ENCODE measurements at places on chromosomes 1 and 21.

DNA sequence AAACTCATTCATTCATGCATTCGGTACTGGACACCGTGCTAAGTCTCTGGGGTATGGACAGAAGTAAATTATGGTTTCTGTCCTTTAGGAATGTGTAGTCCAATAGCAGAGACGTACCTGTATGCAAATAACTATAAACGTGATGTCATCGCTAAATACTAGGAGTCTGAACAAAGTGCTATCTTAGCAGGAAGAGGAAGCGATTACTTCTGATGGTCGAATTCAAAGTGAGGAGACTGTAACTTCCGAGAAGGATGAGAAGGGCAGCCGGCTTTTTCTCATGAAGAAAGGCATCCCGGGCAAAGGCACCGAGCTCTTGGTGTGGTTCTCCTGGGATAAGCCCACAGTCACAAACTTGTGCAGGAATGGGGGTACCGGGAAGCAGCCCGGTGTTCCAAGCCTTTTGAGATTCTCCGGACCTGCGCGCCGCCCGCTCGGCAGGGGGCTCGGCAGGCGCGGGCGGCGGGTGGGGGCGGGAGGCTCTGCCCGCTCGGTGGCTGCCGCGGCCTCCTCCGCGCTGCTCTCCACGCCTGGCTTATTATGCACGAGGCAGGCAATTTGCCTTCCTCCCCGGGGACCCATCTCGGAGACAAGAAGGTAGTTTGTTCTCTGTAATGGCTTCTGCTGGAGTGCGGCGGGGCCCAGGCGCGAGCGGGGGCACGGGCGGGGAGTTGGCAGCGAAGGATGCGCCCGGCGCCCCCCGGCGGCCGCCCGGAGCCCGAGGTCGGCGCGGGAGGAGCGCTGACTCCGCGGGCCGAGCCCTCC, 67.5 kb upstream of the CD1D start:
- DNase-seq, result peak; percentile 21

DNA sequence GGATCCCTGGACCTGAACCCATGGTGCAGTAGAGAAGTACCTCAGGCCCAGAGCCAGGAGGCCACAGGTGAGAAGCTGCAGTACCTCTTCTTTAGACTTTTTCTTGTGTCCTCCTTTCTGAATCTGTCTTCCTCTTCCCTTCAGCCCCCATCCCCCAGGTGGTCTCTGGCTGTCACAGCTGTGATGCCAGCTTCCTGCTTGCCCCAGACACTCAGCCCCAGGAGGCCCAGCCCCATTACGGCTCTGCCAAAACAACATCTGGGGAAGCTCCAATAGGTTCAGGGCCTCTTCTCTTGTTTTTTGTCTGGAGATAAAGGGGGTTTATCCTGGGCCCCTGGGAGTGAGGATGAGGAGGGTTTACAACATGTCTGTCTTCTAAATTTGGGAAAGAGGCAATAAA, 9.5 kb upstream of the BTG2 start:
- DNase-seq, result no peak

- DNase-seq, result no peak
Observed at GRCh38 chr21:41589620-41590175, 81.7 kb upstream of the TMPRSS2 start.

DNA sequence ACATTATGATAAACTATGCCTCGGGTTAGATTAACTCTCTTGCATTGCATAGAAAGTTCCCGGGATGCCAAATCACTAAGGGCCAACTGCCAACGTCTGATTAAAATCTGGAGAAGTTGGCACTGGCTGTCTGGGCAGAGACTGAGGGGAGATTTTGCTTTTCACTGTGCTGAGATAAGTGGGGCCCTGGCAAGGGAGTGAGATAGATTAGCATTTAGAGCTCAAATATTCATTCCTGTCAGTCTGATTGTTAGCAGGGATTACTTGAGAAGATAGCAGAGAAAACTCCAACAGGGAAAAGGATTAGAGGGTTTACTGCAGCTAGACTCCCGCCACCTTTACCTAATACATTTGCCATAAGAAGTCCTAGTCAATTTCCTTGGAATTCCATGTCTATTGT, 714.1 kb upstream of the CHRM3 start:
- DNase-seq, result no peak

DNA sequence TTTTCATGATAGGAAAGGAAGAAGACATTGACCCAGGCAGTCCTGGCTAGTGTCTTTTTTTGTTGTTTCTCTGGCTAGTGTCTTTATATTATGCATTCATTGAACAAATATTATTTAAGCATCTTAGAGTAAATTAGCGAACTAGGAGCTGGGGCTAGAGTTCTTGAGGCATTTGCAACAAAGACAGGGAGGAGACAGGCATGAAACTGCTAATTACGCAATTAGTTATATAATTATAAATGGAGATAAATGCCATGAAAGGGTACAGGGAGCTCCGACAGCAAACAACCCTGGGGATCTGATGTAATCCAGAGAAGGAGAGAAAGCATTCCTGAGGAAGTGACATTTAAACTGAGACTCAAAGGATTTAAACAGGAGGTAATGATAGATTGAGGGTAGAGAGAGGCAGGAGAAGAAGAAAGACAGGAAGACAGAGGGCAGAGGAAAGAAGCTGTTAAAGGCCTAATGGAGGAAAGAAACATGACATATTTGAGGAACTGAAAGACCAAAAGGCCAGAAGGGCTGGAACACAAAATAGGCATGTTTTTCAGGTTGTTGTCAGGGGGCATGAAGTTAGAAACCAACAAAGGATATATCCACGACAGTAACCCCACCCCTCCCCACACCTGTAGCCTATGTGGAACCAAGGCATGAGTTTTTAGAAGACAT, 99.5 kb upstream of the GJB5 start:
- no peak for DNase-seq

DNA sequence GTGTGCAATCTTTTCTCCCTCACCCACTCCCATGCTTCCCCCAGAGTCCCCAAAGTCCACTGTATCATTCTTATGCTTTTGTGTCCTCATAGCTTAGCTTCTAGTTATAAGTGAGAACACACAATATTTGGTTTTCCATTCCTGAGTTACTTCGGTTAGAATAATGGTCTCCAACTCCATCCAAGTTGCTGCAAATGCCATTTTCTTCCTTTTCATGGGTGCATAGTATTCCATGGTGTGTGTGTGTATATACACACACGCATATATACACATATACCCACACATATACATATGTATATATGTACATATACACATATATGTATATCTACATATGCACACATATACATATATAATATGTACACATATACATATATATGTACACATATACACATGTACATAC, 69.3 kb downstream of the ERG start:
- no peak for DNase-seq

GRCh38 chr21:43836616-43837015, 28.4 kb upstream of the AGPAT3 start:
- no peak for DNase-seq

- no peak for DNase-seq
Observed at GRCh38 chr1:190154744-190155143, 322.9 kb downstream of the BRINP3 start.

GRCh38 chr1:13764588-13765332, 64.8 kb downstream of the PRDM2 start:
- no peak for DNase-seq

GRCh38 chr1:230122366-230123279, 55.6 kb downstream of the GALNT2 start:
- DNase-seq, result no peak

GRCh38 chr1:107344268-107344760, 203.5 kb downstream of the NTNG1 start:
- no peak for DNase-seq

- DNase-seq, result no peak
Observed at GRCh38 chr1:188729039-188729438, 1748.6 kb downstream of the BRINP3 start.

DNA sequence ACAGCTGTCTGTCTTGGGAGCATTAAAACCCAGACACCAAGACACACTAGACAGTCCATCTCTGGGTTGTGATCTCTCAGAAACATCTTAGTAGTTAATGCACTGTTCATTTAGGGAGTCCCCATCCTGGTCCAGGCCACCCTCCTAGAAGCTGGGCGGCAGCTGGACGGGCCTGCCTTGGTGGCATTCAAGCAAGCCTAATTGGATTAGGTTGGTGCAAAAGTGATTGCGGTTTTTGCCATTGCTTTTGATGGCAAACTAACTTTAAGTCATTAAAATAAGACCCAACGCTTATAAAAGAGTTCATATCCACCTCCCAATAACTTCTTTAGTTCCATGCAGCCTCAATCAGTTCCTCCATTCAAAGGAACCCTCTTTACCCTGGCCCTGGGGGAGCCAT, 21.7 kb downstream of the ATP5PO start:
- DNase-seq, result no peak

- DNase-seq, result no peak
Observed at GRCh38 chr21:31360717-31361116, 16.7 kb upstream of the TIAM1 start.

Data from CD4-positive, alpha-beta T cell treated with Interleukin-6 at 100 ng/mL for 8 hours (primary cell).